Activated CD4-positive, alpha-beta T cell treated with anti-CD3 and anti-CD28 coated beads, Interleukin-10, Interleukin-2, amounts not matched to agents 100 ng/mL and 50 ng/mL, durations not matched to agents 16 hours and 8 hours (primary cell): ENCODE measurements at places on chromosomes 5 and 9.

DNA sequence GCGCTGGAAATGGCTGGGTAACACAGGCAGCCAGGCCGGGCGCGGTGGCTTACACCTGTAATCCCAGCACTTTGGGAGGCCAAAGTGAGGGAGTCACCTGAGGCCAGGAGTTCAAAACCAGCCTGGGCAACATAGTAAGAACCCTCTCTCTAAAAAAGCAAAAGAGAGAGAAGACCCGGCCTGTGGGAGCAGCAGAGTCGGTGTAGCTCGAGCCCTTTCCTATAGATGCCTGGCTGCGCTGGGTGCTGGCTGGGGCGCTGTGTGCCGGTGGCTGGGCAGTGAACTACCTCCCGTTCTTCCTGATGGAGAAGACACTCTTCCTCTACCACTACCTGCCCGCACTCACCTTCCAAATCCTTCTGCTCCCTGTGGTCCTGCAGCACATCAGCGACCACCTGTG, 9.2 kb downstream of the UCK1 start:
- no peak for DNase-seq

DNA sequence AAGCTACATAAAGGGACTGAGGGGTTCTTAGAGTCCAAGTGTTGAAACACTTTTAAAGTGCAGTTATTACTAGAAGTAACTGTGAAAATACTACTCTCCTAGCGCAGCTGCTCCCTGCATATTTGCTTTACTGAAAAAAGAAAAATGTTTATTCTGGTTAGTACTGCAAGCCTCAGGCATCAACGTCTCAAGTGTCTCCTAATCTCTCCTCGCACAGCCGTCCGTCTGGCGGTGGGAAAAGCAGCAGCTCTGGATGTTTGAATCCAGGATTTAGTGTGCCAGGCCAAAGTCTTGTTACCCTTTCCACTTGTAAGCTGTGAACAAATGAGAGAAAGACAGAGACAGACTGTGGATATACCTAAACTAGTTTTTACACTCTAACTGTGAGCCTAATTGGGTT, 31.1 kb downstream of the RORB start:
- no peak for DNase-seq

GRCh38 chr5:149849966-149850910, 94.4 kb downstream of the PDE6A start:
- no peak for DNase-seq

GRCh38 chr5:88269222-88269771, 652 bp upstream of the TMEM161B start:
- peak; percentile 47 for DNase-seq

DNA sequence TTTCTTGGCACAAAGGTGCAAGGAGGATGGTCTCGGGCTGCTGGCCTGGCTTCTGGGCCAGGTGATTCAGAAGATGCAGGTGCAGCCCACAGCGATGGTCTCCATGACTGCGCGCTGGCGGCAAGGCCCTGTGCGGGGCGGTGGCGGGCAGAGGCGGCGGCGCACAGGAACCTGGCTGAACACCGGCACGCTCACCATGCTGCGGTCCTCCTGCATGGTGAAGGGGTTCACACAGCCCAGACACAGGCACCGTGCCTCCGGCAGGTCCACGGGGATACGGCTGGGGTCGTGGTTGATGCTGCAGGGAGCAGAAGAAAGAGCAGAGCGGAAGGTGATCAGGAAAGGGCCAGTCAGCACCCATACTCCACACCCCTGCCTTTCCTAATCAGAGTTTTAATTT, 4.8 kb downstream of the IL17B start:
- no peak for DNase-seq

GRCh38 chr5:57859626-57860025, 377.0 kb upstream of the ACTBL2 start:
- DNase-seq, result no peak

GRCh38 chr9:10274988-10275387, 337.8 kb downstream of the PTPRD start:
- DNase-seq, result no peak

DNA sequence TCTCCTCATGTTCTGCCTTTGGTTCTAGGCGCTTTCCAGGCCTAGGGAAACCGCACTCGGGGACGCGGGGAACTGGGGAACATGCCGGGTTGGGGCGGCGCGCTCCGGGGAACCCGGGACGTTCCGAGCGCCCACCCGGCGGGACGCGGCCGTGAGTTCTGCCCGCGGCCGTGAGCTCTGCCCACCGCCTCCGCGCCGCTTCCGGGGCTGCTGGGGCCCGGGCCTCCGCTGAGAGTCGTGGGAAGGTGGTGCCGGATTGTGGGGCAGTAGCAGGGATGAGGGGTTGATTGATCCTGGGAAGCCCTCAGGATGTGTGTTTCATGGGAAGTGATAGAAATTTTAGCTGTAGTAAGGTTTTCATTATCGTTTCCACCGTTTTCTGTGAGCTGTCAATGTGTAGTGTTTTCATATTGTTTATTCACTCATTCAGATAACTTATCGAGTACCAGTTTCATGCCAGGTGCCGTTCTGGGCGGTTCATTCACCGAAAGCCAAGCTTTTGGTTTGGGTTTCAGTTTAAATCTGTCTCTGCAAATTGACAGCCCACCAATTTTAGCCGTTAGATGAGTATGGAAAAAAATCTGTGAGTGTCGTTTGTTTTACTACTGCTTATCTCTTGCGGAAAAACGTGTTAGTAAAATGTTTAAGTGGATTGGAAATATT, 657 bp downstream of the MTRR start:
- DNase-seq, result peak; percentile 59

DNA sequence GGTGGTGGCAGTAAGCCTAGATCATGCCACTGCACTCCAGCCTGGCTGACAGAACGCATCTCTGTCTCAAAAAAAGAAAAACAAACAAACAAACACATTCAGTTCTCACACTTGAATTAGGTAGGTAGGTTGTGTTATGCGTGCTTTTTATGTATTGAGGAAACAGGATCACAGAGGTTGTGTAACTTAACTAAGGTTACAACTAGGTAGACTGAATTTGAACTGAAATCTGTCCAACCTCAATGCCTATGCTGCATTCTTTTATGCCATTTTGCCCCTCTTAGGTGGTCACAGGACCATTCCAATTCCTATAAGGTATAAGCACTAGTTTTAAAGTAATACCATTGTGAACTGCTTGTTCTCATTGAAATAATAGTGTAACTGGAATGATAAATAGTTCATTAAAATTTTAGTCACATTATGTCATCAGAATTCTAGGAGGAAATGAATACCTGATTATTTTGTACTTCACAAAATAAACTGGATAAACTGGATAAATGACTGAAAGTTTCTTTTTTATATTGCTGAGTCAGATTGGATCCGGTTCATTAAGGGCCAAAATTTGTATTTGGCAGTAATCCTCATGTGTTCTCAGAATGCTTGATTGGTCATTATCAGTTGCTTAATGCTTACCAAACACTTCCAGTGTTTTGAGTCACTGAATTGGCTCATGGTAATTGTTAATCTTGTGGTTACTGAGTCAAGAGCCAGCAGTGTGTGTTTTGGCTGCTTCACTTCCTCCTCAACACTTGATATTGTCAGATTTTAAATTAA, 7.1 kb downstream of the UBAP1 start:
- peak; percentile 74 for DNase-seq

- DNase-seq, result no peak
Measured at GRCh38 chr9:93043122-93043521, 15.4 kb upstream of the SUSD3 start.

DNA sequence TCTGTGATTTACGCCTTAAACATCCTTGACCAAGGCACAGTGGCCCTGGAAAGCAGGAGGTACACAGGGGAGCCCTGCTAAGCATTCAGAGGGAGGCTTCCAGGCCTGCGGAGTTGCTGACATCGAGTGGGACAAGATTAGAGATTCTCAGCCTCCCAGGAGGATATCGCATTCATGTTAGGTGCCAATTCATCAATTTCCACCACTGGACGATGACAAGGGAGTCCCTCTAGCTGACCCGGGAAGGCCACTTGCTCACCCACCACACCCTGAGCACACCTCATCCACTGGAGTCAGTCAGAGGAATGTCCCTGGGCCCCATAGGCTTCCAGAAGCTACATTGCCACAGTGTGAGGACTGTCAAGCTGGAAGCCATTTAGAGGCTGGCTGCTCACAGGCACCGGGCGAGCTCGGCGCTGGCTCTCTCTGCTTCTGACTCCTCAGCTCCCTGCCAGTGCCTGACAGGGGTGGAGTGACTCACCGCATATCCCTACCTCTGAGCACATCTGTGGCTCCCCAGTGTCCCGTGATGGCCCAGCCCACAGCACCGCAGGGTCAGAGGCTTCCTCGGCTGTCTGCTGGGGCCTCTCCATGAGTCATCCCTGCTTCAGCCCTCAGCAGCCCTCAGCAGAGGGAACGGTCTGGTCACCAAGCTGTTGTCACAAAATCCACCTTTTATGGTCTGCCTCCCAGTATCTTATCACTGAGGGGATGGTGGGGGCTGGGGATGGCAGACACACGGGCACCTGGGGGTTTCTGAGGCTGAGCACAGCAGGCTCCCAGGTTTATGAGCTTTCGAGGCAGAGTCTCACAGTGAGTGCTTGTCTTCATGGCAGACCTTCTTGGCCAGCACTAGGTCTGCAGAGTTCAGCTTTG, 117.5 kb downstream of the ZNF608 start:
- DNase-seq, result no peak

- no peak for DNase-seq
Measured at GRCh38 chr5:169139480-169140050, 161.4 kb downstream of the SLIT3 start.

GRCh38 chr5:174348311-174348981, 302.9 kb downstream of the NSG2 start:
- DNase-seq, result no peak

DNA sequence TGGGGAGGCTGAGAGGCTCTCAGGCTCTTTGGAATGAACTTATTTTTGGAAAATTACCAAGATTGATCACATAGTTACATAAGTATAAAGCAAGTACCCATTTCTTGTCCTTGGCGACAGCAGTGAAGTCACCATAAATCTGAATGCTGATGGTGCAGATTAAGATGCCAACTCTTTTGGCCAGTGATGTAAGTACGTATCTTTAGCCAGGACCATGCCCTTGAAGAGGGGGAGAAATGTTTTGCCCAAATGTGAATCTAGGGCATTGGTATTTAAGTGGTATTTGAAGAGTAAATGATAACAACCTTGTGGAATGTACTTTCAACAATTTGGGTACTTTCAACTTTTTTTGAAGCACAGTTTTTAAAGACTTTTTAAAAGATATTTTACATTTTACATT, 68.2 kb upstream of the RAD23B start:
- DNase-seq, result no peak

- no peak for DNase-seq
Measured at GRCh38 chr9:109556061-109556460, 58.0 kb upstream of the PTPN3 start.

- DNase-seq, result no peak
Measured at GRCh38 chr5:125478599-125478998, 732.2 kb upstream of the ZNF608 start.

GRCh38 chr5:34608859-34609648, 47.1 kb upstream of the RAI14 start:
- no peak for DNase-seq

GRCh38 chr9:126461029-126461428, 134.4 kb downstream of the MVB12B start:
- DNase-seq, result no peak

- no peak for DNase-seq
Measured at GRCh38 chr5:39750661-39751060, 325.9 kb upstream of the DAB2 start.

GRCh38 chr9:88733651-88734421, 198.9 kb downstream of the NXNL2 start:
- no peak for DNase-seq

GRCh38 chr9:15867334-15867733, 314.5 kb downstream of the CCDC171 start:
- DNase-seq, result no peak

- DNase-seq, result no peak
Measured at GRCh38 chr9:86322973-86323644, 31.1 kb downstream of the TUT7 start.

GRCh38 chr9:109887079-109887478, 107.1 kb downstream of the PALM2AKAP2 start:
- DNase-seq, result peak; percentile 34
